Endodermal cell (in vitro differentiated cells): ENCODE measurements at places on chromosomes 11 and 22. TPM values are rescaled to one million over a fixed set of nuclear protein-coding genes. Genes with fewer than 3 reads are reported as not detected.

GRCh38 chr11:122358292-122358691, 242.3 kb upstream of the BLID start:
- no peak overlapping the region for H3K4me3 ChIP-seq
- H3K36me3 ChIP-seq, result no peaks in the 10 kb centered on the region
- peak overlapping the region; percentile 22 for H3K27ac ChIP-seq
- no peaks in the 10 kb centered on the region for H3K4me1 ChIP-seq

DNA sequence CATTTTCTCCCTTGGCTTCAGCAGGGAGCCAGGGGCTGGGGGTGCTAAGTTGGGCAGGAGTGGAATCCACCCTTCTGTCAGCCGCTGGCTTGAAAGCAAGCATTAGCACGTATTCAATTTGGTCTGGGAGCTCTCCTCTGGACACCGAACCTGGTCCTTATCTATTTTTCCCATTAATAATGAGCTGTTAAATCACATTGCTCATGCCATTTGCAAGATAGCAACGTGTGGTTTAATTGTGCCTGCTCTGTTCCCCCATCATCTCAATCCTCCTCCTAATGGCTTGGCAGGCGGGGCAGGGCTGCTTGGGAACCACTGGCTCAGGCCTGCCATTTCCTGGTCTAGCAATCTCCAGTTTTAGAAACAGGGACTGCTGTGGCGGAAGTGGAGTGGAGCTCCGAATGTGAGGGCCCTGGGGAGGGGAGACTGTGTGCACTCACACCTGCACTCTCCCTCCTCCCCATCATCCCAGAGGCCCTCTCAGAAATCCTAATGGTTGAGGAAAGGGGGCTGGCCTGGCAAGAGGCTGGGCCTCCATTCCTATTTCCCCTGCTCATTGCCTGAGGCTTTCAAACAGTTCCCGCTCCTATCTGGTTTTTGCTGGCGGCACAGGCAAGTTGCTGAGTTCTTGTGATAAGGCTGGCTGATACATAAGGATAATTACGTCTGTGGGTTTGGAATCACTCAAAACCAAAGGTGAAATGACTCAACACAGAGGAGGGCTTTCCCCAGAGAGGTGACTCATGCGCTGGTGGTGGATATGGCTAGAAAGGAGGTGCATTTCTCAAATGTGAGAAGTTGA, 201.2 kb upstream of the E2F8 start:
- no peaks in the 10 kb centered on the region for H3K36me3 ChIP-seq
- no peaks in the 10 kb centered on the region for H3K27me3 ChIP-seq
- no peak overlapping the region for H3K4me3 ChIP-seq
- H3K4me1 ChIP-seq, result no peaks in the 10 kb centered on the region
- no peak overlapping the region for H3K27ac ChIP-seq
- no peak for DNase-seq

GRCh38 chr11:103768816-103769215, 267.6 kb upstream of the DDI1 start:
- peaks cover 6% of the 10 kb centered on the region for H3K4me1 ChIP-seq
- no peak for DNase-seq
- H3K27ac ChIP-seq, result no peak overlapping the region
- no peaks in the 10 kb centered on the region for H3K36me3 ChIP-seq

DNA sequence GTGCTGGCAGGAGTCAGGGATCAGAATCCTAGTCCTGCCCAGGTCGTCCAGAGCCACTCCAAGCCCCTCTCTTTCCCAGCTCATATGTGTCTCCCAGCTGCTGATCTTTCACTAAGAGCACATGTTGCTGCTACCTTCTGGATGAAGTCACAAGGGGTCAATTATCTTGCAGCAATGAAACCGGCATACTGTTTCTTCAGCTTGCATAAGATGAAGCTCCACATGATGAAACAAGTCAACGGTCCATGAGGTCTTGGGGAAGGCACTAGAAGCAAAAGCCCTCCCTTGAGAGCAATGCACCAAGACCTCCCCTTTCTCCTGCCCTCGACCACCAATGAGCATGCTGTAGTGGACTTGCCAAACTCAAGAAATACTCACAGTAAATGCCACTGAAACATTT, 148.9 kb downstream of the TENM4 start:
- DNase-seq, result no peak
- H3K4me1 ChIP-seq, result peaks cover 8% of the 10 kb centered on the region
- H3K27me3 ChIP-seq, result no peaks in the 10 kb centered on the region
- H3K27ac ChIP-seq, result no peak overlapping the region
- no peak overlapping the region for H3K4me3 ChIP-seq

DNA sequence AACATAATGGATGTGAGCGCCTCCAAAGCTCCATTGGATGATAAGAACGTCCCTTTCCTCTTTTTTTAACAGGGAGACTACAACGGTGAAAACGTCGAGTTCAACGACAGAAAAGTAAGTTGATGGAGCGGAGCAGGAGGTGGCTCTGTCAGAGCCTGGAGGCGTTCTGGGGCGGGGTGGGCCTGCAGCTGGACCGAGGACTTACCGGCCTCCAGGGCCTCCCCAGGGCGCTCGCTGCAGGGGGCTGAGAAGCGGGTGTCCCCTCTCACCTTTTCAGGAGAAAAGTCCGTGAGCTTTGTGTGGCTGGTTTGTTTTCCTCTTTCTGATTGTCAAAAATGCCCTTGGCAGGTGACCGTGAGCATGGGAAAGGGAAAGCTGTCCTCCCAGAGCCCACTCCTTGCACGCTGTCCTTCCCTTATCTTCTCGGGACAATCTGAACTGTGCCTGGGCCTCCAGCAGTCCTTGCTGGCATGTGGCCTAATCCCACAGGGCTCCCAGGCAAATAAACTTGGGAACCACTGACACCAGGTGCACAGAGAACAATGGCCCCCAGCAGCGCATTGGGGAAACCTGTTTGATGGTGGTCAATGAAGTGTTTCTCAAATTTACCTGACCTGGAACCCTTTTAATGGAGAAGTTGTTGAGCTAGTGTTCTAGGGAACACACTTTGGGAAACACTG, 38.4 kb downstream of the ANO1 start:
- H3K4me1 ChIP-seq, result peaks cover 6% of the 10 kb centered on the region
- no peak overlapping the region for H3K27ac ChIP-seq
- no peaks in the 10 kb centered on the region for H3K27me3 ChIP-seq

GRCh38 chr11:106608677-106609076, 409.6 kb downstream of the GUCY1A2 start:
- no peaks in the 10 kb centered on the region for H3K4me1 ChIP-seq
- H3K4me3 ChIP-seq, result no peak overlapping the region
- H3K27ac ChIP-seq, result no peak overlapping the region
- DNase-seq, result no peak
- no peaks in the 10 kb centered on the region for H3K27me3 ChIP-seq

DNA sequence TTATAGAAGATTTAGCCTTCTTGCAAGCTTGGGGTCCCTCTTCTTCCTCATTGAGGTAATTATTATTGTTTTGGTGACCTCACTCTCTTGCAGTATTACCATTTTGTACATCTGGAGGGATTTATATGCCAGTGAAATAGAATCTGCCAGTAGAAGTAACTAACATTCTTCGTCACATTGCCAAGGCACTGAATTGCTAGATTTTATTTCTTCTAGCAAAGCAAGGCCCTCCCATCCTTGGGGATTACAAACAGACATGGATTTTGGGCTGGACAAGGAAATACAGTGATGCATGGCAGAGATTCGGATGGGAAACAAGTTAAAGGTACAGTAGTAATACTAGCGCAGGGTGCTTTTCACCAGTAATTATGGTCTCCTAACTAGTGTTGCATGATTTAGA, 7.8 kb downstream of the ADAMTS15 start:
- DNase-seq, result no peak
- no peaks in the 10 kb centered on the region for H3K4me1 ChIP-seq
- no peaks in the 10 kb centered on the region for H3K36me3 ChIP-seq
- H3K4me3 ChIP-seq, result no peak overlapping the region
- H3K27ac ChIP-seq, result no peak overlapping the region
- peaks cover 11% of the 10 kb centered on the region for H3K27me3 ChIP-seq

DNA sequence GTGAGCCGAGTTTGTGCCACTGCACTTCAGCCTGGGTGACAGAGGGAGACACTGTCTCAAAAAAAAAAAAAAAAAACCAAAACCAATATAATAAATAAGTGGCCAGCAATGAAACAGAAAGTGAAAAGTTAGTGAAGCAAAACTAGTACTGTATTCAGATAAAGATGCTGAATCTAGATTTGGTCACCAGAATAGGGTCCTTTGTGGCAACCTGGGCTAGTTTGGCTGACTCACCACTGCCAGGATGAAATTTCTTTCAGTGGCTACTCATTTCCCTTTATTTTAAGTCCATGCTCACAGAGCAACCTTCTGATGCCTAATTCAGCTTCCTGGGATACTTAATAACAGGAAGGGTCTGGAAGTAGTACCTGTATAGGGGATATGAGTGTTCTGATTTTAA, 26.0 kb downstream of the LIMK2 start:
- no peak overlapping the region for H3K4me3 ChIP-seq
- no peak overlapping the region for H3K27ac ChIP-seq
- H3K27me3 ChIP-seq, result no peaks in the 10 kb centered on the region
- H3K36me3 ChIP-seq, result peaks cover 4% of the 10 kb centered on the region
- no peak for DNase-seq

- H3K4me3 ChIP-seq, result no peak overlapping the region
- H3K36me3 ChIP-seq, result no peaks in the 10 kb centered on the region
- DNase-seq, result no peak
- H3K27me3 ChIP-seq, result no peaks in the 10 kb centered on the region
- H3K27ac ChIP-seq, result no peak overlapping the region
Observed at GRCh38 chr11:107259811-107260221, 197.8 kb downstream of the CWF19L2 start.

GRCh38 chr11:128772814-128773213, 78.9 kb downstream of the FLI1 start:
- no peak overlapping the region for H3K27ac ChIP-seq
- no peaks in the 10 kb centered on the region for H3K27me3 ChIP-seq
- H3K4me3 ChIP-seq, result no peak overlapping the region
- no peak for DNase-seq

GRCh38 chr11:32402836-32403235, 32.5 kb downstream of the WT1 start:
- H3K27ac ChIP-seq, result no peak overlapping the region
- no peak overlapping the region for H3K4me3 ChIP-seq
- H3K36me3 ChIP-seq, result no peaks in the 10 kb centered on the region
- no peaks in the 10 kb centered on the region for H3K4me1 ChIP-seq

DNA sequence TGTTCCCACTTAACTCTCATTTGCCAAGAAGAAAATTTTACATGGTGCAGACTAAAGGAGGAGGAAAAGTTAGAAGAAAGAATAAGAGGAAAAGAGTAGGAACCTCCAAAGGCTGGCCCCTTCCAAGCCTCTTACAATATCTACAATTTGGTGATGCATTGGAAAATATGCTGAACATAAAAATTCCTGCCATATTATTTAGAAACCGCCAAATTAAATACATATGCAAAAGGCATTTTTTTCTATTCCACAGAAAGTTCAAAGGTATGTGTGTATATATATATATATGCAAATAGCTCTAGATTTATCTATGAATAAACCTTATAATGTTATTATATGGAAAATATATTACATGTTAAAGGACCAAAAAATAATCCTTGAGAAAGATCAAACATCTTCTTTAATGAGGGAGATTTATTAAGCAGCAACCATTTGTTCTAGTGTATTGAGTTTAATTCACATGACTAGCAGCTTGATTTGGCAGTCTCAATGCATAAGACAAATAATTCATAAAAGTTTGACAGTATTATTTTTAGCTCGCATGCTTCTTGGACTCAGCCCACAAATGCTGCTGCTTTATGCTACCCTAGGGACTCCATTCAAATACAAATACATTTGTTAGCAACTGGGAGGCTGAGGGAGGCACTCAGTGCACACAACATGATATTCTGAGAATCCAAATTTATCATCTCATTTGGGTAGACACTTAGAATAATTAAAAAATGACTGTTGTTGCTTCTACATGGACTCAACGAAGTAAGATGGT, 184.9 kb downstream of the SBF2 start:
- H3K36me3 ChIP-seq, result no peaks in the 10 kb centered on the region
- no peaks in the 10 kb centered on the region for H3K4me1 ChIP-seq
- H3K27me3 ChIP-seq, result no peaks in the 10 kb centered on the region
- no peak overlapping the region for H3K27ac ChIP-seq

- H3K27me3 ChIP-seq, result no peaks in the 10 kb centered on the region
- no peak overlapping the region for H3K4me3 ChIP-seq
- H3K4me1 ChIP-seq, result peaks cover 9% of the 10 kb centered on the region
Observed at GRCh38 chr22:21702700-21703683, 32.6 kb downstream of the YPEL1 start.

- no peak overlapping the region for H3K4me3 ChIP-seq
- no peaks in the 10 kb centered on the region for H3K4me1 ChIP-seq
- H3K36me3 ChIP-seq, result no peaks in the 10 kb centered on the region
- peaks cover 30% of the 10 kb centered on the region for H3K27me3 ChIP-seq
Observed at GRCh38 chr11:7028141-7028540, 7.9 kb downstream of the NLRP14 start.

DNA sequence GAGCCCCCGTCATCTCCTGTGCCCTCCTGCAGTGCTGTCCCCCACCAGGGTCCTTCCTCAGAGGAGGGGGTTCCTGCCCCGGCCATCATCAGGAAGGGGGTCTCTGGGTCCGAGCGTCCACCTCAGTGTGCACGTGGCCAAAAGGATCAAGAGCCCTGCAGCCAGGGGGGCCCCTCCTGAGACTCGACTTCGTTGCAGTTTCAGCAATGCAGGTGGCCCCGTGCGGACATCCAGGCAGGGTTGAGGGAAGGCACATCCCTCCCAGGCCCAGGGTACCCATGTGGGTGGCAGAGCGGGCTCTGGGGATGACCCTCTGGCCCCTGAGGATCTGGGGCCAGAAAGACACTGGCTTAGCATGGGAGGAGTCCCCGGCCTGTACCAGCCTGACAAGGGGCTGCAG, 41.3 kb downstream of the LRP5 start:
- no peaks in the 10 kb centered on the region for H3K27me3 ChIP-seq
- H3K27ac ChIP-seq, result peak overlapping the region; percentile 36
- H3K4me3 ChIP-seq, result no peak overlapping the region
- no peak for DNase-seq

DNA sequence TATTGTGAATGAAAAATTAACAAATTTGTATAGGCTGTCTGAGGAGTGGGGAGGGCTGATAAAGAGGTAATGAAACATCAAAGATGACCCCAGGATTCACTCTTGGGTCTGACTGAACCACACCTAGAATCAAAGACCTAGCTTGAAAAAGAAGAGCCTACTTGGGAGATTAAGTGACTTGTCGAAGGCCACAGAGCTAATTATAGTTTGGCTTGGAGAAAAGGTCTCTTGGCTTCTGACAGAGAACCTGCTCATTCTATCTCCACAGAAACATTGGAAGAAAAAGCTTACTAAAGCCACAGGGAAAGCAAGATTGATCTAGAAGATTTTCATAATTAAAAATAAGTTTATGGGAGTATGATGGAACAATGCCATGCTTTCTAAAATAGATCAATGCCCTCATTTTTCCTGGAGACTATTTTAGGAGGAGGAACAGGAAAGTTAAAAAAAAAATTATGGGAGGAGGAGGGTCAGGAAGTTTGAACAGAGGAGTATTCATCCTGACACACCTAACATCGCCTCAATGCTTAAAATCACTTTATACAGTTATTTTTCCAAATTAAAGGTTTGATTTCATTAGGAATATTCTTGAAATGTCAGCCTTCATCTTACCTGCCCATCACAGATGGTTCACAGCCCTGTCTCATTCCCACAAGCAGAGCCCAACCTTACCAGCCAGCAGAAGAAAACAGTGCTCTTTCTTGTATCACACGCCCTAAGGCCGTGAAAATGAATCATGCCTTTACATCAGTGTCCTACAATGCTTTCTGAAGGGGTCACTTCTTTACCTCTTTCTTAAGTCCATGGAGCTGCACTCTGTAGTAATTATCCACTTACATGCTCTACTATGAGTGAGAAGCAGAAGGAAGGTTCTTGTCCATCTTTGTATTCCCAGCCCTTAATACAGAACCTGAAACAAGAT, 231.1 kb upstream of the MPPED2 start:
- H3K36me3 ChIP-seq, result no peaks in the 10 kb centered on the region
- no peak for DNase-seq
- H3K4me3 ChIP-seq, result no peak overlapping the region
- peaks cover 16% of the 10 kb centered on the region for H3K27me3 ChIP-seq
- H3K27ac ChIP-seq, result no peak overlapping the region
- H3K4me1 ChIP-seq, result no peaks in the 10 kb centered on the region

Gene TYR
- total RNA-seq, result not detected in 2 replicates

Gene MUC5AC
- not detected in 2 replicates for total RNA-seq

Gene WEE1
- 80.1 and 91.3 TPM in 2 replicates for total RNA-seq

Gene TRIM29
- total RNA-seq, result not detected in 2 replicates
